Cerebellar nuclear complex (tissue), 1 donor: ENCODE measurements at places on chromosomes 1 and 21.

DNA sequence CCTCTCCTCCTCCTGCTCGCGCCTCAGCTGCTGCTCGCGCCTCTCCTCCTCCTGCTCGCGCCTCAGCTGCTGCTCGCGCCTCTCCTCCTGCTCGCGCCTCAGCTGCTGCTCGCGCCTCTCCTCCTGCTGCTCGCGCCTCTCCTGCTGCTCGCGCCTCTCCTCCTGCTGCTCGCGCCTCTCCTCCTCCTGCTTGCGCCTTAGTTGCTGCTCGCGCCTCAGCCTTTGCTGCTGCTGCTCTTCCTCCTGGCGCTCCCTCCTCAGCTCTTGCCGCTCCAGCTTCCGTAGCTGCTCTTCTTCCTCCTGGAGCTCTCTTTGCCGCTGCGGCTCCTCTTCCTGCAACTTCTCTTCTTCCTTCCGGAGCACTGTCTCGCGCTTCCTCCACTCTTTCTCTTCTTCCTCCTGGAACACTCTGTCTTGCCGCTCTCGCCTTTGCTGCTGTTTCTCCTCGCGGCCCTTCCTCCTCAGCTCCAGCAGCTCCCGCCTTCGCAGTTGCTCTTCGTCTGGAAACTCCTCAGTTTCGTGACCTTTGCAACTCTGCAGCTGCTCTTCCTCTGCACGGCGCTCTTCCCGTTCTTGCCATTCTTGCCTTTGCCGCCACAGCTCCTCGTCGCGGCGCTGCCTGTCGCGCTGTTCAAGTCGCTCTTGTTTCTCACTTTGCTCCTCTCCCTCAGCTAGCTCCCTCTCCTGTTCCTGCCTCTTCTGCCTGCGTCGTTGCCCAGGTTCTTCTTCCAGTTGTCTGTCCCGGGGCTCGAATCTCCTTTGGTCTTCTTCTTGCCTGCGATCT lies 3.0 kb downstream of the TCHH start:
- no peak for DNase-seq

- DNase-seq = no peak
These were observed 4.8 kb upstream of the SARS1 start for GRCh38 chr1:109208836-109209463.

DNA sequence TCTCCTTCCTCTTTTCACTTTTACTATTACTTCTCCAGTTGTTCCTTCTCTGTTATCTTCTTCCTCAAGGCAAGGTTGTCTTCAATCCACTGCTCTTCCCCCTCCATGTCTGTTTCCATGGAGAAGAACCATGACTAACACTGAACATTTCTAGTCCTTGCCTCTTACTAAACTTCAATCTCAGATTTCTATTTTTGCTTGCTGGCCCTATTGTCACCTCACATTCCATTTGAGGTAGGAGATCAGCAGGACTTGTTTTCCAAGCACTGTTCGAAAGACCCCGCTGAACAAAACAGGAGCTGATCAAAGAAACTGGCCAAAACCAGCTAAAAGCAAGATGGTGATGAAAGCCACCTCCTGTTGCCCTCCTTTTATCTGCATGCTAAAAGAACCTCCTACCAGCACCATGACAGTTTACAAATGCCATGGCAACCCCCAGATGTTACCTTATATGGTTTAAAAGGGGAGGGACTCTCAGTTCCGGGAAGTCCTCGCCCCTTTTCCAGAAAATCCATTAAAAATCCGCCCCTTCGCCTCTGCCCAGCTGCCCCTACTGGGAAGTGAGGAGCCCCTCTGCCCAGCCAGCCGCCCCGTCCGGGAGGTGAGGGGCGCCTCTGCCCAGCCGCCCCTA lies 22.6 kb downstream of the GON4L start:
- no peak for DNase-seq

GRCh38 chr1:54479841-54480524 lies 68.0 kb upstream of the ACOT11 start:
- DNase-seq = no peak

DNA sequence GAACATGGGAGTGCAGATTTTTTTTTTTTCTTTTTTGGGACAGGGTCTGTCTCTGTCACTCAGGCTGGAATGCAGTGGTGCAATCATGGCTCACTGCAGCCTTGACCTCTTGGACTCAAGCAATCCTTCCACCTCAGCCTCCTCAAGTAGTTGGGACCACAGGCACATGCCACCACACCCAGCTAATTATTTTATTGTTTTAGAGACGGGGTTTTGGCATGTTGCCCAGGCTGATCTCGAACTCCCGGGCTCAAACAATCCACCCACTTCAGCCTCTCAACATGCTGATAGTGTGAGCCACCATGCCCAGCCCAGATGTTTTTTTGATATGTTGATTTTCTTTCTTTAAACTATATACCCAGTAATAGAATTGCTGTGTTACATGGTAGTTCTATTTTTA lies 57.7 kb downstream of the RGSL1 start:
- no peak for DNase-seq

GRCh38 chr1:228799924-228800323 lies 64.6 kb downstream of the RHOU start:
- no peak for DNase-seq

- DNase-seq = no peak
These were observed 336.0 kb upstream of the NR5A2 start for GRCh38 chr1:199691540-199691939.

DNA sequence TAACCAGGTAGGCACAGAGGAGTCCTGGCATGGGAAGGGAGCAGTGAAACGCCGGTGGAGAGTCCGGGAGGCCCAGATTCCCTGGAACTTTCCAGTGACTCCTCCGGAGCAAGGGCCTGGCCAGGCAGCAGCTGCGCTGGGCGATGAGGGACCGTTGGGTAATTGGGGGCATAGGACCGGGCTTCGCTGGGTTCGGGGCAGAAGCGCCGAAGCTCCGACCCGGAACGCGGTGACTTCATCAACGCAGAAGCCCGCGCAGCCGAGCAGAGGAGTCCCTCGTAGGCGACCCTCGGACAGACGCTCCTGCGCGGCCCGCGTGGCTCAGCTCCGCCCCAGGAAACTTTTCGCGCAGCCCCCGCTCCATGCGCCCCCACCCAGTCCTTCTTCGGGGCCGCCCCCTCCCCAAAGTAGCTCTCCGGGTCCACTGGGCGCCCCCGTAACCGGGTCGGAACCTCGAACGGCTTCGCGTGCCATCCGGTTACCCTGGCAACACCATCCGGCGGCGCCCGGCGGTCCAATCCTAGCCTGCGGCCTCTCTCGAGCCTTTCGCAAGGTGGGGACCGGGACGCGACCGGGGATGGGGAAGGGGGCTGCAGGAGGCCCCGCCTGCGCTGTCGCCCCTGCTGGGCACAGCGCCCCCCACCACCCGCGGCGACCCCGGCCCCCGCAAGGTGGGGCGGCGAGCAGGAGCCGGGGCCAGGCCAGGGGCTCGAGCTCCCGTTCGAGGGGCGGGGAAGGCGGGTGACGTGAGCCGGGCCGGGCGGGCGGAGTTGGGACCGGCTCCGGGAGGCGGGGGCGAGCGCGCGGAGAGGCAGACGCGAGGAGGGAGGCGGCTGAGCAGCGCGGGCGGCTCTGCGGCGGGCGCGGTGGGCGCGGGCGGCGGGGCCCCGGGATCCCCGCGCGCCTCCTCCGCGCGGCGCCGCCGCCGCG lies at the start of gene AJAP1:
Gene AJAP1 (plus strand): TSS at position 814 of the 930 bp plus-strand sequence. CDS start 817 bp downstream, outside the sequence.
- DNase-seq = no peak

DNA sequence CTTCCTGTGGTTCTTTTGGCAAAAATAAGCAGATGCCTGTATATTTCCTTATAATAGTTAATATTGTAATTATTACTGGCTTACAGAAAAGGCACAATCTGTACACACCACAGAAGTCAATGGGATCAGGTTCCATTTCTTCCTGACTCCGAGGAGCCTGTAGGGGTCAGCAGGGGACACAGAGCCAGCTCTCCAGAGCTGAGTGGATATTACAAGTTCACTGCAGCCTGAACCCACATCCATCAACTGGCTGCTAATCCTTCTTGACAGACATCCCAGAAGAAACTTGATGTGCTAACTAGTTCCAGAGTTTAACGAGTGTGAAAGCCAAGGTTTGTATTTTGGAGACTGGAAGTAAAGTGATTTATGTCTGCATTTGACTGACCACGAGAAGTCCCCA lies 203.8 kb downstream of the LMX1A start:
- DNase-seq = no peak

GRCh38 chr21:18722193-18722592 lies 318.6 kb upstream of the TMPRSS15 start:
- DNase-seq = no peak

GRCh38 chr1:179154437-179154836 lies 72.6 kb downstream of the TOR3A start:
- no peak for DNase-seq

DNA sequence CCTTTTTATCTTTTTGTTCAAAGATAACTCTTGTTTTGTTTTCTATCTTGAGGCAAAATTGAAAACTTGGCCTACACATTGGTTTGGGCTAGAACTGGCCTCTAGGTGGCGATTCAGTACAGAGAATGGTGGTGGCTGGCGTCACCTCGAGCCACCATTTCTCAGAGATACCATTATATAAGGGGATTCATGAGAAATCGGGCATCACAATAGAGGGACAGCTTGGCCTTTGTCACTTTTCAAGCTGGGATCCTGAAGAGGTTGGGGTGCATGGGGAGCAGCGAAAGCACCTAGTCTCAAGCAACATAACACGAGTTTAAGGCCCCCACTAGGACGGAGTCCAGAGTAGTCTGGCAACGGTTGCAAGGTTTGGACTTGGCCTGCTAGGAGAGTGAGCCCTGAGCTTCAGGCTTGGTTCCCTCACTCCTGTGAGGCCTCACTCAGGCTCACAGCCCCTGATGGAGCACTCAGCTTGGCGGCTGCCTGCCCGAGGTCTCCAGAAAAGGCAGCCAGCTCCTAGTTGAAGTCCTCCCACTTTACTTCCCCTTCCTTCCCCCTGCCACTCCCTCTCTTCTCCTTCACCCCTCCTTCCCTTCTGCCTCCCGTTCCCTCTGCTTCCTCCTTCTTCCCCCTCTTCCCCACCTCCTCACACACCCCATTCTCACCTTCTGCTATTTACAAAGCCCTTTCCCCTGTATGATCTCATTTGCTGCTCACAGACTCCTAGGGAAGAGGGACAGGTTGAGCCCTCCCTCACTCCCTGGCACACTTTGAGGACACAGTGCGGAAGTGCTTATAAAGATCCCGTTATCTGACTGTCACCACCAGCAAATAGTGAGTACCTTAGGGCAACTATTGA lies 67.8 kb downstream of the LRIG2 start:
- no peak for DNase-seq

DNA sequence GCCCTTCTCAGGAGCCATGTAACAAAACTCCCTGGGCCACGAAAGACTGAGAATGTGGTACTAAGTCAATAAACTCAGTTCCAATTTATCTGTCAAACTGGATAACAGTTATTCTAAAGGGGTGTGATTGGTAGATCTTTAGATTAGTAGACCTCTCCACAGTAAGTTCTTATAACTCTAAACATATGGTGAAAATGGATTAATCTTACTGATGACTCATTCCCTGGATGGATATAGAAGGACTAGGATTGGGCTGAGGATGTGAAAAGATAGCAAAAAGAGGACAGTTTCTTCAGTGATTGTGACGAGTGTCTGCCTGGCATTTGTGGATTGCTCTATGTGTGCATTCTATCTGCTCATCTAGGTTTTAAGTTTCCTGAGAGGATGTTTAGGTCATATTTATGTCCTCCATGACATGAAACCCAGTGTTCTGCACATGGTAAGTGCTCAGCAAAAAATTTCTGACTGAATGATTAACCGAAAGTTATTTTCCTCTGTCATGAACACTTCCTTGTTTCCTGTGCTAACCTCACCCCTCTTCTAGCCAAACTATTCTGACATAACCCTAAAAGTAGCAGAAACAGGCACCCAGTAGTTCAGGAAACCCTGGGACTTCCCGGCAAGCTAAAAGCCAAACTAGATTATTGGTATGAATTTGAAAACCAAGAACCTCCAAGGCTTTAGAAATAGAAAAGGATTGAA lies 397.5 kb upstream of the PLXNA2 start:
- no peak for DNase-seq

GRCh38 chr1:192445241-192445640 lies 128.4 kb downstream of the RGS21 start:
- no peak for DNase-seq

- no peak for DNase-seq
These were observed at the start of gene CFHR5 for GRCh38 chr1:196977278-196977677. CFHR5 (plus strand) TSS chr1:196977556; CDS start chr1:196977665, 109 bp downstream.
